CD4-positive, alpha-beta T cell treated with Interleukin-2 at 100 ng/mL for 4 hours (primary cell): ENCODE measurements at places on chromosomes 12 and 14.

DNA sequence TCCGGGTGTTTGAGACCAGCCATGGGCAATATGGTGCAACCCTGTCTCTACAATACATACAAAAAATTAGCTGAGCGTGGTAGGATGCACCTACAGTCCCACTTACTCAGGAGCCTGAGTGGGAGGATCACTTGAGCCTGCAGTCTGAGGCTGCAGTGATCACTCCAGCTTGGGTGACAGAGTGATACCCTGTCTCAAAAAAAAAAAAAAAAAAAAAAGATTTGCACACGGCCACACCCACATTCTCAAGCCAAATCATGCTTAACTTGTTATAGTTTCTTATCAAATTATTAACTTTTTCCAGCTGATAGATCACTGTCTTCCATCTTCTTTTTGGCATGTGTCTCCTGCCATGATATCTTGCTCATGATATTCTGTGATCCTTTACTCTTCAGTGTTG lies 6.8 kb downstream of the DRAM1 start:
- no peak for DNase-seq

- DNase-seq = no peak
Measured at GRCh38 chr12:946631-947030, 2.9 kb downstream of the RAD52 start.

DNA sequence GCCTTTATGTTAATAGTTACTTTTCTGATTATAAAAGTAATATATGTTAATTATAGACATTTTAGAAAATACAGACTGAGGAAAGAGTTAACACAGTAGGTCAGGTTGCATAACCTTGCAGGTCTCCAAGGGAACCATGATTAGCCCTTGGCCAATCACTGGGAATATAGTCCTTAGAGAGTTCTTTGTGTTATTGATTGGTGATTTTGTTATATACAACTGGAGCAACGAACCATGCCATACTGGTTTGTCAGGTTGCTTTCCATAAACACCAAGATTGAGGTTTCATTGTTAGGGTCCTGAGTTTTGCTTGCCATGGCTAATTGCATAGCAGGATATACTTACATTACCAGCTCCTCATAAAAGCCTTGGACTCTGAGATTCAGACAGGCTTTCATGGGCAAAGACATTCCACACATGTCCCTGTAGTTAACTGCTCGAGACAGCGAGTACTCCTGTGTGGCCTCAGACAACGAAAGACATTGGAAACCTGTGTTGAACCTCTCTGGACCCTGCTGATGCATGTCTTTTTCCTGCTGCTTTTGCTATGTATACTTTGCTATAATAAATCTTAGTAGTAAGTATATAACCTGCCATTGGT lies 33.7 kb downstream of the MAPK1IP1L start:
- no peak for DNase-seq

DNA sequence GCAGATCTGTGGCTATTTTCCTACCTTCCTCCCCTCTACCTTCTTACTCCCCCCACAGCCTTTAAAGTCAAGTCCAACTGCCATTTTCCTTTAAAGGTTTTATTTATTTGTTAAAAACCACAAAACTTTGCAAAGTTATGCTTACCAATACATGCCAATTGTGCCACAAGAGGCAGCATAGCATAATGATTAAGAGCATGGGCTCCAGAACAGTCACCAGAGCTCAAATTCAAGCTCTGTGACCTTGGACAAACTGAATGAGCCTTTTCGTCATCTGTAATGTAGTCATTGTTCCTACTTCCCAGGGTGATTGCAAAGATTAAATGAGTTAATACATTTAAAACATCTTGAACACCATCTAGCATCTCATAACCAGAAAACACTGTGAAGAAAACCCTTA lies 13.0 kb upstream of the FMNL3 start:
- DNase-seq = no peak

GRCh38 chr12:113420996-113421595 lies 1.1 kb upstream of the SDSL start:
- DNase-seq = no peak

GRCh38 chr12:119079530-119079929 lies 98.2 kb downstream of the SRRM4 start:
- no peak for DNase-seq

GRCh38 chr12:109612975-109613502 lies 39.4 kb downstream of the MVK start:
- DNase-seq = no peak

- DNase-seq = no peak
Measured at GRCh38 chr12:104722601-104723534, 235.2 kb downstream of the SLC41A2 start.

DNA sequence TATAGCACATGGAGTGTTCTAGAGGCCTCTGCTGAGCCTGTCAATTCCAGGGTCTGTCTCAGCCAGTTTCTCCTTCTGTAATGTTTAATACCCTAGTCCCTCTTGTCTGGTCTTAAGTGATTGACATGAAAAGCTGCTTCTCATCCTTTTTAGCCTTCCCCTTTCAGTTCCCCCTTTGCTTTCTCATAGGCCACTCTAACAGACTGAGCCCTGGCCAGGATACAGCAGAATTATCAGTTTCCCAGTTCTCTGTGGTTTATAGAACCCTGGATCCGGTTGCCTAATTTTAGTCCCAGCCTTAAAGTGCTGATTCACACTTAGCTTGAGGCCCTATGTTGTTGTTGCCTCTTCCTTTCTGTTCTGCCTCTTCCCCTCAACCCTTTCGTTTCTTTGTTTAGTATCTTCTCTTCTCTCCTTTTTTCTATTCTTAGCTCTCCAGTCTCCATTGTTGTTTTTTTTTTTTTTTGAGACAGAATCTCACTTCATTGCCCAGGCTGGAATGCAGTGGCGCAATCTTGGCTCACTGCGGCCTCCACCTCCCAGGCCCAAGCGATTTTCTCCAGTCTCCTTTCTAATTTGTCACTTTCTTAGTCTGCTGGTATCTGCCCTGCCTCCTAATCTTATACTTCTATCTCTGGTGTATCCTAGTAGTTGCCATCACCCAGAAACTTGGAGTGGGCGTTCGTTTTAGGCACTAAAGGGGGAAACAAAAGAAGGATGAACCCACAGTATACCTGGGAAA lies 2.9 kb upstream of the BIN2 start:
- DNase-seq = peak; percentile 40

DNA sequence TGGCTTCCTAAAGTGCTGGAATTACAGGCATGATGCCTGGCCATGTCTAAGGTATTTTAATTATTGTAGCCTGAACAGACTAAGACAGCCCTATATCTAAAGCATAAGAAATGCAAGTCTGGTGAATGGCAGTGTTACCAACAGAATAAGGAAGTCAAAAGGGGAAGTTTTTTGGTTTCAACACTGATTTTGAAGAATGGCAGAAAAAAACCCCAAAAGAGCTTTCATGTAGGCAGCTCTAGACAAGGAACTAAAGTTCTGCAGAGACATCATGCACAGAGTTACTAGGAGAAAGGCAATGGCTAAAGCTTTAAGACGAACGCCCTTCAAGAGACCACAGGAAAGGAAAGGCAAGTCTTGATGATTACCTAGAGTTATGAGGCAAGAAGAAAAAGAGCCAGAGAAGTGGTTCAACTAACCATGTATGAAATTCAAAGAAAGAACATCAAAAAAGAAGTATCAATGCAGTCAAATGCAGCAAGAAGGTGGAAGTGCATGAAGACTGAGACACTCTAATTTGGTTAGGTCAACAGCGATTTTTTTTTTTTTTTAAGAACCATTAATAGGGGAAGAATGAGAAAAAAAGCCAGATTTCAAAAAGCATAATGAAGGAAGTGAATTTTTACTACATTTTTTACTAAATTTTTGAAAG lies 50.8 kb downstream of the RPS6KA5 start:
- peak; percentile 6 for DNase-seq

DNA sequence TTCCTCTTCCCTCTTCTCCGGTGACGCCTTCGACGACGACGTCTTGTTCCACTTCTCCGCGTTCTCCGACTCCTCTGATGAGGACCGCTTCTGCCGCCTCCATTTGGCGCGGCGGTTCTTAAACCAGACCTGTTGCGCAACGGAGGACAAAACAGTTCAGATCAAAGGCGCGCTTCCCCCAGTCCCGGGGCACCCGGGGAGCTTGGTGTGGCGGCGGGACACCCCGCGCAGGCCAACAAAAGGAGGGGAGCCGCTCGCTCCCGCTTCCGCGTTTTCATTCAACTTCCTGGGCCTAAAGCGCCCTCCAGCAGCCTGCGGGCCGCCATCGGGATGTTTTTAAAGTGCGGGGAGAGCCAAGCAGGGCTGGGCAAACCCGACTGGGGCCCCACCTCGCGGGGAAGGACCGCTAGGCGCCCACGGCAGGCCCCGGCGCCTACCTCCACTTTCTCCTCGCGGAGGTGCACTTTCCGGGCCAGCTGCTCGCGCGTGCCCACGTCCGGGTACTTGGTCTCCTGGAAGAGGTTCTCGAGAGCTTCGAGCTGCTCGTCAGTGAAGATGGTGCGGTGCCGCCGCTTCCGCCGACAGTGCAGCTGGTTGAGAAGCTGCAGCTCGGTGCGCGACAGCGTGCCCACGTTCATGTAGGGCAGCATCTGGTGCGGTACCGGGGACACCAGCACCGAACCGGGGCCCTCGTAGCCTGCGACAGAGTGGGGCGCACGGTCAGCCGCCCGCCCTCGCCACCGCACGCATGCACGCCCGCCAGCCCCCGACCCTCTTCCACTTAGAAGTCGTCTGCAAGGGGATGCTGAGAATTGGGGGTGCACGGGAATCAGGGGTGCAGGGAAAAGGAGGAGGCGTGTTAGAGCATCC lies 1.2 kb downstream of the GSC start:
- DNase-seq = no peak

DNA sequence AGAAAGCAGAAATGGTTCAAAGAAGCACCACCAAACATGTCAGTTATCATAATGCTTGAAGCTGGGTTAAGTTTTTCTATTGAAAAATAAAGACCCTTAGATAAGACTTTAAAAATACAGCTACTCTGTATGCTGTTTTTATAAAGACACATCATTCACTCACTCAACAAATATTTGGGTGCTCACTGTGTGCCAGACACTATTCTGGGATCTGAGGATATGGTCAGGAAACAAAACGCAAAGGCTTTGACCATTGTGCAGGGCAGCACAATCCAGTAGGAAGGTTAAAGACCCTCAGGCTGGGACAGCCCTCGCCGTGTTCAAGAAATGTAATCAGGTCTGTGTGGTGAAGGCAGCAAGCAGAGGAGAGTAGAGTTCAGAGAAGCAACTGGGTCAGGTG lies 38.0 kb upstream of the DPY19L2 start:
- DNase-seq = no peak
